Activated T-helper 9 cell treated with anti-CD3 and anti-CD28 coated beads, Interleukin-2, amount 50 U/mL, for 16 hours (primary cell): ENCODE measurements at places on chromosomes 5 and 9.
A peak's percentile ranks its signal among the peaks of the same experiment; 100 is the strongest.

DNA sequence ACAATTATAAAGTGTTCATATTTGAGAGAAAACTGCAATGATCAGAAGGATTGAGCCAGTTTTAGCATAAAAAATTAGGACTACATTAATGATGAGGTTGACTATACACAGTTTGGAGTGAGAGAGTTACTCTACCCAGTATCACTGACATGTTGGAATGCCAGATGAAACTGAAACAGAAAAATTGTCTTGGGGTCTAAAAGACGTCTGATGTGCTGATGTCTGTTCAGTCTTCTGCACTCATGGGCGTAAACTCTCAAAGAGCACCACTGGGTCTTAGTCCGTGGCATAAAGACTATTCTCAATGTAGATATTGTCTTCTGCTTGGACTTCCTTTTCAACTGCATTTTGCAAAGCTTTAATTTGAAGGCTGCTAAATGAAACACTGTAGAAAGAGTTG, 29.5 kb downstream of the HAVCR1 start:
- no peak for DNase-seq

DNA sequence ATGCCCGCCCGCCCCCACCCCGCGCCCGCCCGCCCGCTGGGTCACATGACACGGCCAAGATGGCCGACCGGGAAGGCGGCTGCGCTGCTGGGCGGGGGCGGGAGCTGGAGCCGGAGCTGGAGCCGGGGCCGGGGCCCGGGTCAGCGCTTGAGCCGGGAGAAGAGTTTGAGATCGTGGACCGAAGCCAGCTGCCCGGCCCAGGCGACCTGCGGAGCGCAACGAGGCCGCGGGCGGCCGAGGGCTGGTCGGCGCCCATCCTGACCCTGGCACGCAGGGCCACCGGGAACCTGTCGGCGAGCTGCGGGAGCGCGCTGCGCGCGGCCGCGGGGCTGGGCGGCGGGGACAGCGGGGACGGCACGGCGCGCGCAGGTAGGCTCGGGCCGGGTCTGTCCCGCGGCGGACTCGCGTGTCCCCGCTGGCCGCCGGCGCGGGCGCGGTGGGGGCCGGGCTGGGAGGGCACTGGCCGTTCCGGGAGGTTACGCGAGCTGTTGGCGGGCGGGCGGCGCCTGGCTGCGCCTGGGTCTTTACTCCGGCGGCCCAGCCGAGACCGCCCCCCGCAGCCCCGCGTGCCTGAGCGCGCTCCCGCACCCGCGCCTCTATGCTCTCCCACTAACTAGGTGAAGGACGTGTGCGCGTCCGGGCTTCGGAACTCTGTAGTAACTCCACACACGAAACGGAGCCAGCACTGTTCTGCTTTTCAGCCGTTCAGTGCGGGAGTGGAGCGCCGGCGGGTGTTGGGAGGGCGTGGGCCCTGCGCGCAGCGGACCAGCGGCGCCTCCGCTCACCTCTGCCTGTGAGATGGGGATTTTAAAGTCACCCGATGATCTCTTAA, at the start of gene RUFY1:
Gene RUFY1, plus strand, starts transcription at position 44 of the 832 bp plus-strand sequence. Its CDS starts 16 bp downstream, at position 60.
- DNase-seq: peak; percentile 80

DNA sequence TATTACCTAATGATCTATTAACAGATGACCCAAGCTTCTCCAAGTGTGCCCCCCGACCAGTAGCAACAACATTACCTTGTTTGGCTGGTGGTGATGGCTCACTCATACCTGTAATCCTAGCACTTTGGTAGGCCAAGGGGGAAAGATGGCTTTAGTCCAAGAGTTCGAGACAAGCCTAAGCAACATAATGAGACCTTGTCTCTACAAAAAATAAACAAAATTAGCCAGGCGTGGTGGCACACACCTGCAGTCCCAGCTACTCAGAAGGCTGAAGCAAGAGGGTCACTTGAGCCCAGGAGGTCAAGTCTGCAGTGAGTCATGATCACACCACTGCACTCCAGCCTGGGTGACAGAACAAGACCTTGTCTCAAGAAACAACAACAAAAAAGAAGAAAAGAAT, 62.9 kb downstream of the GCNT1 start:
- no peak for DNase-seq

- no peak for DNase-seq
These were observed 23.0 kb upstream of the PPARGC1B start for GRCh38 chr5:149707097-149707496.

DNA sequence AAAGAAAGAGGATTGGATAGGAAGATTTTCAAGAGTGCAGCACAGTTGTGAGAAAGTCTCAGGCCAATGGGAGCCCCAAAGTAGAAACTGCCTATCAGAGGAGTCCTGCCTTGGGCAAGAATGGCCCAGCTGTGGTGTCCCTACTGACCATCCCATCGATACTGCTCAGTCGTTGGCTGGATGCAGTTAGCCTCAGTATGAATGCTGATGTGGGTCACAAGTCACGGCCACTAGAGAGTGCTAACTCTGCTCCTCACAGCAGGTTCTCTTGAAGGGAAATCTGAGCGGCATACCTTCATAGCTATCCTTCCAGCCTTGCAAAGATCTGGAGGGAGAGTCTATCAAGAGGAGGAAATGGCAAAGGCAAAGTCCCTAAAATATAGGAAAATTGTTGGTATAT, 11.6 kb upstream of the CETN3 start:
- DNase-seq: no peak

DNA sequence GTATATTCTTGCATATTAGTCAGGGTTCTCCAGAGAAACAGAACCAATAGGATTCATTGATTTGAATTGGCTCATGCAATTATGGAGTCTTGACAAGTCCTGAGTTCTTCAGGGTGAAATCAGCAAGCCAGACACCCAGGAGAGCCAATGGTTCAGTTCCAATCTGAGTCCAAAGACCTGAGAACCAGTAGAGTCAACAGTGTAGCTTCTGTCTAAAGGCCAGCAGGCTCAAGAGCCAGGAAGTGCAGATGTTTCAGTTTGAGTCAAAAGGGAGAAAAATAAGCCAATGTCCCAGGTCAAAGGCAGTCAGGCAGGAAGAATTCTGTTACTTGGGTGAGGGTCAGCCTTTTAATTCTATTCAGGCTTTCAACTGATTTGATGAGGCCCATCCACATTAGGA, 37.8 kb upstream of the ANKRD34B start:
- no peak for DNase-seq
